Activated T-helper 17 cell treated with anti-CD3 and anti-CD28 coated beads, Interleukin-2, amount 50 U/mL, for 72 hours (primary cell): ENCODE measurements at places on chromosomes 4 and X. TPM values are rescaled to one million over a fixed set of nuclear protein-coding genes. Genes with fewer than 3 reads are reported as not detected.

DNA sequence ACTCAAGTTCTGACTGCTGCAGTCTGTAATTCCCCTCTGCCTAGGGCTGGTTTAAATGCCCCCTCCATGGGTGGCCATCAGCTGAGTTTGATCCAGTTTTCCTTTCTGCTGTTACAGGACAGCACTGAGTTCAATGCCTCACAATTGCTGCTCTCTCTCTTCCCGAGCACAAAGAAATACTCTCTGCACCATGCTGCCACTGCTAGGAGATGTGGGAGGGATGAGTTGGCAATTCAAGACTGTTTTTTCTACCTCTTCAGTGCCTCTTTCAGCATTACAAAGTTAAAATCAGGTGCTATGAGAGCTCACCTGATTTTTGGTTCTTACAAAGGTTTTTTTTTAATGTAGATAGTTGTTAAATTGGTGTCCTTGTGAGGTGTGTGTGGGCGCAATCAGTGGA, 24.3 kb downstream of the CYSLTR1 start:
- ATAC-seq, result no peak

DNA sequence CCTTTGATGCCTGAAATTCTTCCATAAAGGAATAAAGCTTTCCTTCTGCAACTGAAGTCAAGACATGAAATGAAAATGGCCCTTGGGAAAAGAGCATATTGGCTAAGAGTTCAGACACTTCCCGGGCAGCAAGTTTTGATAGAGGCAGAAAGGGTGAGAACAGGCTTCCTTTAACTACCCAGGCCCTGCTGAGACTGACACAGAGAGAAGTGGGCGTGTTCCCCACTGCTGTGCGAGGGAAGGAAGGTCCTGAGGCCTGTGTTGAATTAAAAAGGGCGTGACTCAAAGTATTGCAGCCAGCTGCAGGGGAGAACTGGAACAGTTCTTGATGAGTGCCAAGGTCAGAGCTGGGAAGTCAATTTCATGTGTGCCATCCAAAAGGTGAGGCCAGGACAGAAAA, 33.9 kb upstream of the ADGRG2 start:
- ATAC-seq, result no peak

DNA sequence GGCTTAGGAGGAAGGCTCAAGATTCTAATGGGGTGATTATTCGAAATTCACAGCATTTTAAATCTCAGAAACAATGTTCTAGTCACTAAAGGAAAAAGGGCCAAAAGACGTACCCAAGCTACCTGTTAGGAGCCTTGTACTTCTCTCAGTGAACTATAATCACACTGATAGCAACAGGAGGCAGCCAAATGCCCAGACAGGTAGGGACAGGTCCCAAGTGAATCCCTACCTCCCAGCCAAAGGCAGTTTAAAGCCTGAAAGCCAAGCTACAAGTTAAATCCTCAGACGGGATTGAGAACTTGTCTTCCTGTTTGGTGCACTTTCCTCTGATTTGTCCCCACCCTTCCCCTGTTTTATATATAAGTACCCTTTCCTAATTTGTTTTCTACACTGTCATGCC, 24.3 kb upstream of the HHIP start:
- no peak for ATAC-seq

DNA sequence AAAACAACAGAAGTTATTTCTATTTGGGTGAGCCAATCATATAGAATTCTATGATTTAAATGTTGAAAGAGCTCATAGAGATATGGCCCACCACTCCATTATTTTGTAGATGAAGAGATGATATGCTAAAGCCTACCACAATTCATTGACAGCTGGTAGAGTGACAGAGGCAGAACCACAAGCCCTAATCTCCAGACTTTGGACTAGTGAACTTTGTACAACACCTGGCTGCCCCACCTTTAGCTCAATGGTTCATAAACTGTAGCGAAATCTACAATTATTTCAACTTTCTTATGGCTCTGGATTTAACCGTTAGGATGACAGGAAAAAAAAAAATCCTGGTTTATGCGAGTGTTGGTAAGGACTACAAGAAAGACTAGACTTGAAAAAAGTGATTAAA, 50.9 kb downstream of the PRKG2 start:
- no peak for ATAC-seq

- no peak for ATAC-seq
Observed at GRCh38 chr4:144667500-144667899, 21.5 kb downstream of the HHIP start.

DNA sequence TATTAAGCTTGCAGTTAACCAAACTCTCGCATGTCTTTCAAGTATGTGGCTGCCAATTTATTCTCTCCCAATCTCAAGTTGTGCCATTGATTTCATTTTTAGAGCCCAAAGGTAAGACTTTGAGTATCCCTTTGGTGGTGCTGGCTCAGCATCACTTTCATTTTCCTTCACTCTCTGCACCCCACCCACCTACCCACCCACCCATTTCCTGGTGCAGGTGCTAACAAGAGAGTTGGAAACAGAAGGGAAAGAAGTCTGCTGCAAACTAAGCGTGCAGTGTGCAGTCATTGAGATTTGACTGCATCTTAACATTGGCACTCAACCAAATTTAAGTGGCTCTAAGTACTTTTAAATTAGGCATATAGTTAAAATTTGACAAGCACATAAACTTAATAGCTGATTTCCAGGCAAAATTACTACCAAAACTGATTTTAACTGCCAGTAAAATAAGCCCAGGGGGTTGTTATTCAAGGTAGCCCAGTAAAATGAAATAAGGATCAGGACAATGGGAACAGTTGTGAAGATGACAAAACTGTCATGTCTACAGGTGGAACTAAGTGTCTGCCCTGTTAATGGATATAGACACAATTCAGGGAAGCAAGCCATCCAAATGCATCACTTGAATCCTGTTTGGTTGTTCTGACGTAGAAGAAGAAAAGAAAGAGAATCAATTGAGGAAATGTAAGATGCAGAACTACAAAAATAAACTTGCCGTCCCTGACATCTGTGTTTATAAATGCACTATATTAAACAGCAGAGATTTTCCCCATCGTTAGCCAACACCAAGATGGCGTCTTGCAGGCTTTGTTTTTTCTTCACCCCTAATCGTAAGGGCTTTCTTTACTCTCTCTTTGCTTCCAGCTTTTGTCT, 184.2 kb downstream of the KDR start:
- ATAC-seq, result no peak

DNA sequence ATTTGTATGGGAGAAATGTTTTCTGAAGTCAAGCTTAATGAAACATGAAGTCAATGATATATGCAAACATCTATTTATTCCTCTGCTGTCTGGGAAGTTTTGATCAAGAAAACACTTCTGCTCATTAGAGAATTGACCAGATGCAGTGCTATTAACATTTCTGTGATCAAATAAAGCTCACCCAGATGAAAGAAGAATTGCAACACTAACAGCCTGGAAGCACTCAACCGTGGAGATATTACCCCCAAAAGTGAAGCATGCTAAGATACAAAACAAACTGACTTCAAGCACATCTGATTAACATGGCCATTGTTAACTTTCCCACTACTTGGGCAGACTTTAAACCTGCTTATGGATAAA, 73.7 kb upstream of the GUCY1A1 start:
- ATAC-seq, result no peak

DNA sequence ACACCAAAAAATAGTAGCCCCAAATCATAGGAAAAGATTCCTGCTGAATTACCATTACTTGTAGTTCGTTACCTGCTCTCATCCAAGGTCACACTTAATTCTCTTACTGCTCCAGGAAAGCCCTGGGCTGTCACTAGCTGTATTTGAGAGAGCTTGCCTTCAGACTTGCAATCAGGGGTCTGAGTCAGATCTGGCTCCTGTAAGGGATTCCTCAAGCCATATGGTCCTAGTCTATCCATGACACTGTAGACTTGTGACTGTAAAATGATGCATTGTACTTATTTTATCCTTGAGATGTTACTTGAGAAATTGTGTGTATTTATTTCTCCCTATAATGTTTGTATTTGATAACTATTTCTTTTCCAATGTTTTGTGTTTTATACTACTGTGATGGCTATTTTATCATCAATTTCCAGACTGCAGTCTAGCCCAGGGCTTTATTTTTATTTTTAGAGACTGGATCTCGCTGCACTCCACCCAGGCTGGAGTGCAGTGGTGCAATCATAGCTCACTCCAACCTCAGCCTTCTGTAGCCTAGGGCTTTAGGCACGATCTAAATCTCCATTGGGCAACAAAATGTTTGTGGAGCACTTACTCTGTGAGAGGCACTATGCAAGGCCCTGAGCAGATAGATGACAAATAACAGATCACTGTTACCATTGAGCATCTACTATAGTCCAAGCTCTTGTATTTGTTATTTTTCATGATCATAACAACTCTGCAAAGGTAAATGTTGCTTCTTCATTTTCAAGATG, 24.2 kb downstream of the ERVMER34-1 start:
- ATAC-seq, result no peak

GRCh38 chr4:103449296-103450023, 251.3 kb upstream of the CENPE start:
- ATAC-seq, result no peak

DNA sequence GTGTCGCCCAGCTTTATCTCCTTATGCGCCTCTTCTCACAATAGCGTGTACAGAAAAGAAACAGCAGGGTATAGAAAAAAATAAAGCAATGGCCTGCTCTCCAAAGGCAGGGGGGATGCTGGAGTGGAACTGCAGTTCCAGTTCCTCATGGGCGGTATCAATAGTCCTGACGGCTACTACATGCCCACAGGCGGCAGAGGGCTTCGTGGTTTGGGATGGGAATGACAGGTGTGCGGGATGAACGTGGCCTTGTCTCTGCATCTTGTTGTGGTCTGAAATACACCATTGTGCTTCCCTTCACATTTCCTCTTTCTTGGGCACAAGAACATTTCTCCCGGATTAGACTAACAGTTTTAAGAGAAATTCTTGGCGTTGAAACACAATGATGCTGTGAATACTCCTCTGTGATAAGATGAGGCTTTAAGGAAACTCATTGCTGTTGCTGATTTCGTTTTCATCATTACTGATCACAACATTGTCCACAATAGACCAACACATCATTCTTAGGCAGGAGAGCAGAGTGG, 124.1 kb upstream of the IGFBP7 start:
- no peak for ATAC-seq

DNA sequence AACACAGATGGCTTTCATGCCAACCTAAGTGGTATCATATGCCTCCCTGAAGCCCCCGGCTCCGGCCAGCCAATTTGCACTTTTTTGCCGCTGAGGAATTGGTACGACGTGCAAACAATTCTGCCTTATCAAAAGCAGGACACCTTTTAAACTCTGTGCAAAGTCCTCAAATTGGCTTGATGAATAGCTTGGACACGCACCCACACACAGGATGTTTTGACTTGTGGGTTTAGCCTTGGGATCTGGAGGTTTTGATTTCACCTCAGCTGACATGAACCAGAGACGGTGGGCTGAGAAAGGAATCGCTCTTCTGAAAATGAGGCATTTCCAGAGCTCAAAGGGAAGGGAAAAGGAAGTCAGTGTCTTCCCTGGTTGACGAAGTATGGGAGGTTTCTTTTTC, 110.8 kb upstream of the SHOX start:
- no peak for ATAC-seq

- ATAC-seq, result no peak
Observed at GRCh38 chrX:1273896-1274295, 5.3 kb downstream of the CSF2RA start.

GRCh38 chr4:138090150-138090917, 151.8 kb downstream of the SLC7A11 start:
- ATAC-seq, result peak; percentile 24

- ATAC-seq, result no peak
Observed at GRCh38 chr4:140252141-140252741, 98.3 kb upstream of the MAML3 start.

DNA sequence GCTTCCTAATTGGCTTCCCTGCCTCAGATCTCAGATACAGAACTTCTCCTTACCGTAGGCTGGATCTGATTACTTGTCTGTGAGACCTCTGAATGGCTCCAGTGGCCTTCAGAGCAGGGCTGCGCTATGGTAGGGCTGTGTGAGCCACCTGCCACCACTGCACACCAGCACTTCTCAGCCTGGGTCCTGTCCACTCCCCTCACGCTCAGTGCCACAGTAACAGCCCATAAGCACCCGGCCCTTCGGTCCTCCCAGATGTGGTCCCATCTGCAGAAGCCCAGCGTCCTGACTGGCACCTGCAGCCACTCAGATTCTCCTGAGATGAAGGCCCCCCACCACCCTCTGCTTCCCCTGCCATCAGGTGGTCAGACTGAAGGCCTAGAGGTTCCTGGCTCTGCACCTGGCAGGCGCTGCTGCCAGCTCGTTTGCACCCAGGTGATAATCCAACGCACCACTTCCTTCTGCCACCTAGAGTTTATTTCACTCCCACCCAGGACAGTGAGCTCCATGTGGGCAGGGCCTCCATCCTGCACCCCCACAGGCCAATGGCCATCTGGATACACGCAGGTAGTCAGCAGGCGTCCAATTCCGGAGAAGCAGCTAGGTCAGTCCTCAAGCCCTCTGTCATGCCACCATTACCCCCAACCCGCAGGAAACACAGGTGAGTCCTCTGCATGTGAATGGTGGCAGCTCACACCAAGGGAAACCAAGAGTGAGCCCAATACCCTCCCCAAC, 5.4 kb downstream of the WDR1 start:
- no peak for ATAC-seq

GRCh38 chrX:55523356-55523755, 33.7 kb upstream of the USP51 start:
- no peak for ATAC-seq

- no peak for ATAC-seq
Observed at GRCh38 chr4:128721896-128722295, 87.6 kb upstream of the JADE1 start.

- ATAC-seq, result no peak
Observed at GRCh38 chr4:10032625-10033024, 11.3 kb upstream of the SLC2A9 start.

GRCh38 chr4:149344436-149344835, 471.2 kb downstream of the IQCM start:
- ATAC-seq, result no peak

DNA sequence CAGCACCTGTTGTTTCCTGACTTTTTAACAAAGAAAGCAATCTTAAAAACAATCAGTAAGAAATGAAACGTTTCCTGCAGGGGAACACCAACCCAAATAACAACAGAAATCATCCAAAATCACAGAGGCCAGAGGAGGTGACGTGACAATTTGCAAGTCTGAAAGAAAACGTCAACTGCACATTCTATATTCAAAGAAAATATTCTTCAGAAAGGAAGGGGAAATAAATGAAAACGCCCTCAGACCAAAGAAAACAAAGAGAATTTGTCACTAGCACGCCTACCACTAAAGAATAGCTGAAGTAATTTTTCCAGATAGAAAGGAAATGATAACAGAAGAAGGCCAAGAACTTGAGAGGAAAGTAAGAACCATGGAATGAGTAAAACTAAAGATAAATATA, 74.4 kb downstream of the CASP3 start:
- peak; percentile 83 for ATAC-seq

GRCh38 chrX:6227453-6227835, 1.2 kb downstream of the NLGN4X start:
- no peak for ATAC-seq

CENPVL3 gene
- total RNA-seq, result not detected

CFAP99 gene
- 0.26 TPM for total RNA-seq

SPIN4 gene
- 7.4 TPM for total RNA-seq

FAM9C gene
- total RNA-seq, result 0.21 TPM

PRSS12 gene
- not detected for total RNA-seq

MGARP gene
- not detected for total RNA-seq

ALAS2 gene
- not detected for total RNA-seq
